ENCODE measurements at places on chromosomes 4 and X.

DNA sequence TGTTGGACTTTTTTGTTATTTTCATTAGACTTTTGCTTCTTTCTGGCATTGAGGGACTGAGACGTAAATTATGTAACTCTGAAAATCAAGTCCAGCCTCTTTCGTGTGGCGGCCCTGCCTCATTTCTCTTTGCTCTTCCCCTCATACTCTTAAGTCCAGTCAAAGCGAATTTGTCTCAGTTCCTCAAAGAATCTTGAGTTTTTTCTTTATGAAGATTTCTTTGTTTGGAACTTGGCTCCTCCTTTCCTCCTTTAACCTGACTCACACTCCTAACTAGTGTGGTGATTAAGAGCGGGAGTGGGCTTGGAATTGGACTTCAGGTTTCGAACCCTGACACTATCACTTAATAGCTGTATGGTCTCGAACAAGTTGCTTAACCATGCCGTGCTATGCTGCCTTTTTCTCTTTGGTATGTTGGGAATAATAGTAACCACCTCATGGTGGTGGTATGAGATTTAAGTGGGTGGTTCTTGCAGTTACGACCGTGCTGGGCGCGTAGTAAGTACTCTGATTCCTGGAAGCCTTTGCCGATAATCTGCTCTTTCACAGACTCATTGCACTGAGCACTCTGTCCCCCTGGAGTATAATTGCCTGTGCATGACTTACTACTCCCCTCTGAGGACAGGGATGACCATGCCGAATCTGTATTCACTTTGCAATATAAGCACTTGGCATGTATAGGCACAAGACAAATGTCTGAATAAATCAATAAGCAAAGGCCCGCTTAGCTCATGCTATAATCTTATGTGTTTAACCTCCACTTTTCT, 19.1 kb downstream of the FNIP2 start:
- no peak for DNase-seq

DNA sequence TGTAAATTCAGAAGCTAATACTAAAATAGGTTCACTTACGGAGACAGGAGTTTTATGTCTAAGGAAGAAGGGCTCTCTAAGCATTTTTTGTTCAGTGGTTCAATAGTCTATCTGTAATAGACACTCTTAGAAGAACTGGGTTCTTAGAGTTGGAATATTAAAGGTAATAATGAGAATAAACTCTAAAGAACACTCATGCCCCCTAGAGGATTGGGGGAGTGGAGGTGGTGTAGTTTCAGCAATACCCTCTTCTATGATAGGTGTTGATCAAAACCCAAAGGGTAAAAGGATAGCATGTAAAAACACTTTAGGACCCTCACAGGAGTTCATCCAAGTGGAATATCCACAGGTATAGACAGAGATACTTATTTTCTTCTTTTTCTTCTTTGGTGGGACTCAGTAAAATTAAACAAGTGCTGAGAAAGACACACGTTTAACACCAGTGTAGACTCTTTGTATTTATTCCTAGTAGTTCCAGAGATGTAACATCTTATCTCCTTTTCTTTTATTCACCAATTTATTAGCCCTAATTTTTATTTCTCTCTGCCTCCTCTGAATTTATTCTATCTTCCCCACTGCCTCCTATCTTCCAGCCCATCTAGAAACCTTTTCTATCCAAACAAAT, 25.7 kb upstream of the MND1 start:
- DNase-seq = peak; percentile 40

- no peak for DNase-seq
Measured at GRCh38 chrX:126836186-126836585, 16.7 kb downstream of the PRR32 start.

GRCh38 chrX:123487669-123488068, 245.2 kb downstream of the THOC2 start:
- DNase-seq = no peak

DNA sequence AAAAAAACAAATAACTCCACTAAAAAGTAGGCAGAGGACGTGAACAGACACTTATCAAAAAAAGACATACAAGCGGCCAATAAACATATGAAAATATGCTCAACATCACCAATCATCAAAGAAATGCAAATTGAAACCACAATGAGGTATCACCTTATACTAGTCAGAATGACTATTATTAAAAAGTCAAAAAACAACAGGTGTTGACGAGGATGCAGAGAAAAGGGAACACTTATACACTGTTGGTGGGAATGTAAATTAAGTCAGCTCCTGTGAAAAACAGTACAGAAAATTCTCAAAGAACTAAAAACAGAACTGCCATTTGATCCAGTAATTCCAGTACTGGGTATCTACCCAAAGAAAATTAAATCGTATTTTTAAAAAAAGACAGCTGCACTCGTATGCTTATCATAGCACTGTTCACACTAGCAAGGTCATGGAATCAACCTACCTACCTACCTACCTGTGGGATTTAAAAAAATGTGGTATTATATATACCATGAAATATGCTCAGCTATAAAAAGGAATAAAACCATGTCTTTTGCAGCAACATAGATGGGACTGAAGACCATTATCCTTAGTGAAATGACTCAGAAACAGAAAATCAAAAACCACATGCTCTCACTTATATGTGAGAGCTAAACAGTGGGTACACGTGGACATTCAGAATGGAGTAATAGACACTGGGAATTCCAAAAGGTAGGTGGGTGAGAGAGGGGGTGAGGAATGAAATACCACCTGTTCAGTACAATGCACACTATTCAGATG, 24.8 kb upstream of the PTPN13 start:
- DNase-seq = no peak

GRCh38 chrX:39709812-39710211, 387.9 kb downstream of the BCOR start:
- DNase-seq = no peak

GRCh38 chrX:14673236-14673635, 143.9 kb downstream of the GLRA2 start:
- no peak for DNase-seq
